Posterior cingulate gyrus (tissue), 11 donors: ENCODE measurements at places on chromosomes 5 and 9.

GRCh38 chr9:4615251-4615650 is 46.8 kb upstream of the PLPP6 start:
- DNase-seq: no peak

GRCh38 chr5:159386028-159386711 is 55.9 kb upstream of the IL12B start:
- no peak for DNase-seq

GRCh38 chr5:44871401-44871800 is 62.7 kb downstream of the MRPS30 start:
- DNase-seq: no peak

- DNase-seq: no peak
These were observed 1.3 kb downstream of the SPTAN1 start for GRCh38 chr9:128553728-128554127.

- DNase-seq: peak; percentile 99
These were observed 13.3 kb downstream of the TRIM7 start for GRCh38 chr5:181191526-181192336.

DNA sequence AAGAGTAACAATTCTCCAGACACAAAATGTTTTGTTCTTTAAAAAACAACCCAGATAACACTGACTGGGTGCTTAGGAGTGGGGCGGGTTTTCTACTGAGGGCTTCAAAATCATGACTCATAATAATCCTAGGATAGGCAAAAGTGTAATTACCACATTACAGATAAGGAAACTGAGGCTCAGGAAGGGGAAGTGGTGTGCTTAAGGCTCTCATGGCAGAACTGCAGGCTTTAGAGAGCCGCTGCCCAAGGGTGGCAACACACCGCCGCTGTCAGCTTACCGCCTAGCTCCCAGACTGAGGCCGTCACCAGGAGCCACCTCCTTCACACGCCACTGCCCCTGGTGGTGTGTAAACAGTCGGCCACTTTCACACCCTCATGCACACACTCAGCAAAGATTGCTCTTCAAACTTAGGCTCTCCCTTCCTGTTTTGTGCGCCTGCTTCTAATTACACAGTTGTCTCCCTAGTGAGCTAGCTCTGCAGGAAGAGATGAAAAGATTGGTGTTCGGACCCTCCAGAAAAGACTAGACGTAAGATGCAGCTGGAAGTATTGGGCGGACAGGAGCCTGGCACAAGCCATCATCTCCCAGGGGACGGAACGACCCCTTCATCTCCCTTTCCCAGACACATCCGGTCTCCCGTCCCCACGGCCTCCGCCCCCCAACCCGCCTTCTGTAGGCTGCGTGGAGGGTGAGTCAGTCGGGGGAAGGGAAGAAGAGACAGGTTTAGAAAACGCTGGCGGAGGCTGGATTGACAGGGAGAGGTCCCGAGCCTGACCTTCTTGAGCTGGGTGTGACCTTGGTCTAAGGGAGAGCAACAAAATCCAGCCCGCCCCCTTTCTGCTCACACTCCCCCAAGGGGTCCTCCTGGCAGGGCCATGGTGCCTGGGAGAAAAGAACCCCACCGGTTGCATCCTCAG is 162.7 kb downstream of the SYK start:
- no peak for DNase-seq

- no peak for DNase-seq
These were observed 110.0 kb upstream of the PTGER4 start for GRCh38 chr5:40569546-40570270.

- DNase-seq: no peak
These were observed 132.4 kb downstream of the MCTP1 start for GRCh38 chr5:95152535-95152934.

DNA sequence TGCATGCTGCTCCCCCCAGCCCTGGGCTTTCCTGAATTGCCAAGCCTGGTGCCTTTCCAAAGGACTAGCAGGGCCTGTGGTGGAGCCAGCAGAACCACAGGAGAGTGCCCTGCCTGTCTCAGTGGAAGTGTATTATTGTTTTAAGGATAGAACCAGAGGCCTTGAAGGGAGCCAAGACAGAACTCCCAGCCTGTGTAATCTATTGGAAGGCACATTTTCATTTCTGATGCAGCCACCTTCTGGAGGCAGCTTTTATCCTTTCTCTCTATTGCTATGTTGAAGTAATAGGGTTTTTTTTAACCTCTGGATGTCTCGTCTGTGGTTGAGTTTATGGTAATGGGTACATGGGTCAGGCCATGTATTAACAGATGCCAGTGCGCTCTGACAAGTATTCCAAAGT is 29.3 kb downstream of the RNF44 start:
- DNase-seq: no peak

DNA sequence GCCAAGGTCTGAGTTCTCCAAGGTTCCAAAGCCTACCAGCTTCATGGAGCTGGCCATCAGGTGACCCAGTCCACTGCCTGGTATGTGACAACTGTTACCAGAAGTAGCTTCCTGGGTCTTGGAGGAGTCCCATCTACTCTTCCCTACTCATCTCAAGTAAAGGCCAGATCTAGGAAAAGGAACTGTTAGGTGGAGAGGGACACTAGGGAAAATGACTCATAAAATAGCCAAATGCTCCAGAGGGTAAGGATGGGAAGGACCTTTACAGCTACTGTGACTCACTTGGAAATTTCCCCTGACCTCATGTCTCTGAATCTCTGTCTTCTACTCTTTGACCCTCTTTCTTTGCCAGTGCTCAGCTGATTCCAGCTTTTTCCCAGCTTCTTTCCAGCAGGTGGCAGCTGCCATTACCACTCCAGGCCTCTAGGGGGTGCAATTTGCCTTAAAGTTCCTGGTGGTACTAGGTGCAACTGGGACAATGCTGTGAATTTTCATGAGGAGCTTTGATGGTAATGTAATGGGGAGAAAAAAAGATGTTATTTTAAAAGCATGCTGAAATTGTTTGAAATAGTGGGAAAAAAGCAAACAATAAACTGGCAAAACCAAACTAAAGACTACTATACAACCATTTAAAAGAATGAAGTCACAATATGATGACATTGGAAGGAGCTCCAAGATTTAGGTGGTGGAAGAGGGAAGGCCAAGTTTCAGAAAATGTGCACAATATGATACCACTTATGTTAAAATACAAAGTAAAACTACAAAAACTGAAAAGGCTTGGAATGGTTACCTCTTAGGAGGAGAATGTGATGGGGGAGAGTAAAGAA is 27.1 kb upstream of the MYORG start:
- DNase-seq: peak; percentile 93

GRCh38 chr5:27388755-27389154 is 350.4 kb upstream of the CDH9 start:
- DNase-seq: no peak

GRCh38 chr9:130159915-130160670 is 12.1 kb upstream of the NCS1 start:
- DNase-seq: no peak

DNA sequence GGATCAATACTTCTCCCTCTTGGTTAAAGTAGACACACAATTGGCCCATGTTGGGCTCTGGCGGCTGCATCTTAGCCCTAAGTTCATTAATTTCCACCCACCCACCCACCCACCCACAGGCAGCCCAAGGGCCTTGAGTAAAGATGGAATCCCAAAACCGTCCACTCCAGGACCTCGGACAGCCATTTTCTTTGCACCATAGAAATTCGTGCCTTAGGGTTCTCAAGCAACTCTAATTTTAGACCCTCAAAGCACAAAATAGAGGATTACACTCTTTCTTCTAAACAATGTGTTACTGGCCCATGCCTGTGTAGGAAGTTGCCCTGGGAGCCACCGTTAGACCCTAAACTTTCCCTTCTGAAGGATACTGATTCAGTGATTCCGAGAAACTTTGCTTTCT is 568.5 kb downstream of the IRX1 start:
- no peak for DNase-seq

DNA sequence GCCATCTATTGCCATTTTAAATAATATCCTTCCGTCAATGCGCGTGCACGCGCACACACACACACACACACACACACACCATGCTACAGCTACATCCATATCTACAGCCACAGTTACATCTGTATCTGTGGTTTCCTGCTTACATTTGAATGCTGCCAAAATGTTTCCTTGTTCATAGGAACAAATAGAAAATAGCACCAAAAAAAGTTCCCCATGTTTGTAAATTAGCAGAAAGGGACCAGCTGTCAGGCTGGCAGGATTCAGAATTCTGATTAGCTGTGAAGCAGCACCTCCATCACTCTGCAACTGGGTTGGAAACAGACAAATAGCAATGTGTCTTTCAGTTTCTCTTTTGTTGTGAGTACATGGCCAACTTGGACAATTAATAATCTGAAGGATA is 601.5 kb downstream of the IRX1 start:
- DNase-seq: no peak

GRCh38 chr9:117616431-117616831 is 87.8 kb upstream of the TLR4 start:
- DNase-seq: no peak

GRCh38 chr5:25301836-25302235 is 657.1 kb upstream of the CDH10 start:
- no peak for DNase-seq

- DNase-seq: no peak
These were observed 825 bp upstream of the TOR4A start for GRCh38 chr9:137276473-137277328.

DNA sequence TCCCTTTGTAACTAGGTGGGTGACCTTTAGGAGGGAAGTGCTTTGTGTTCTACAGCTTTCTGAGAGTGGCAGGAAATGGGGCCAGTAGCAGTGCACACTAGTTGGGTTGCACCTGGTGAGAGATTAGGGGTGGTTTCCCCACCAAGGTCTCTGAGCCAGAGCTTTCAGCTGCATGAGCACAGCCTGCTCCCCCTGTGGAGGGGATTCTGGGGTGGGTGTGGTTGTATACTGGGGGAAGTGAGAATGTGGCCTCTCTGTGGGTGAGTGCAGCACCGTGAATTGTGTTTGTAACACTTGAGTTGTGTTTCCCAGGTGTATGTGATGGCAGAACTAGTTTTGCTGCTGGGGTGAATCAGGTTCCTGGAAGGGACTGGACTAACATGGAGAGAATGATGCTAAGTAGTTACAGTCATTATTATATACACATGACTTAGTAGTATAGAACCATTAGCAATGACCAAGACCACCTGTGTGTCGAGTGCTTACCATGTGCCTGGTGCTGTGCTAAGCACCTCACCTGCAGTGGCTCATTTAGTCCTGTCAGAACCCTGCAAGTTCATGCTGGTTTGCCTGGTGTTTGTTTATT is 11.8 kb upstream of the CXXC5 start:
- DNase-seq: no peak
